ENCODE measurements at places on chromosomes 4 and X.
A peak's percentile ranks its signal among the peaks of the same experiment; 100 is the strongest.

- DNase-seq = peak; percentile 75
These were observed at the start of gene PAK3 for GRCh38 chrX:111095974-111096895. Gene PAK3, plus strand, starts transcription at chrX:111096191. Its CDS starts 26,913 bp downstream, at chrX:111123104.

DNA sequence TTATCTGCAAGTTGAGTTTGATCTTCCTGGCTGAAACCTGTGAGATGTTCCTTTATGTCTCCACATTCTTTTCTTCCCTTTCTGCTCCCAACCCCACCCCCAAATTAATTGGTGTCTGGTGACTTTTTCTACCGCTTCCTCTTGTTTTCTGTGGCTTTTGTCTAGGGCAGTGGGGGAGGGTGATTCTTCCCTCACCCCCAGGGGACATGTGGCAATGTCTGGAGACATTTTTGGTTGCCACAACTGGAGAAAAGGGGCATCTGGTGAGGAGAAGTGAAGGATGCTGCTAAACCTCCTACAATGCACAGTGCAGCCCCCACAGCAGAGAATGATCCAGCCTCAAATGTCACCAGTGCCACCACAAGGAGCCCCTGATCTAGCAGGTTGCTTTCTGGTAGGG lies 152.9 kb downstream of the NHS start:
- DNase-seq = no peak

- DNase-seq = no peak
These were observed 205.2 kb downstream of the DKK2 start for GRCh38 chr4:106830879-106831278.

- DNase-seq = no peak
These were observed 2.7 kb downstream of the EPHA5 start for GRCh38 chr4:65667506-65668041.

- DNase-seq = no peak
These were observed 110.3 kb downstream of the UCHL1 start for GRCh38 chr4:41366911-41367517.

GRCh38 chr4:105896461-105896942 lies 1.2 kb downstream of the NPNT start:
- DNase-seq = no peak

- DNase-seq = no peak
These were observed 214.6 kb downstream of the PALLD start for GRCh38 chr4:168711197-168712140.

All from coronary artery (tissue), 2 donors.